Stimulated activated CD4-positive, alpha-beta T cell treated with anti-CD3 and anti-CD28 coated beads, TNF-alpha, amount 100 ng/mL, for 4 hours (primary cell): ENCODE measurements at places on chromosomes 6 and 20.
A peak's percentile ranks its signal among the peaks of the same experiment; 100 is the strongest.

- peak; percentile 84 for DNase-seq
These were observed at the start of gene SAYSD1 for GRCh38 chr6:39114704-39115599. Gene SAYSD1 (minus strand): TSS chr6:39115186. CDS start chr6:39115089, 97 bp downstream.

DNA sequence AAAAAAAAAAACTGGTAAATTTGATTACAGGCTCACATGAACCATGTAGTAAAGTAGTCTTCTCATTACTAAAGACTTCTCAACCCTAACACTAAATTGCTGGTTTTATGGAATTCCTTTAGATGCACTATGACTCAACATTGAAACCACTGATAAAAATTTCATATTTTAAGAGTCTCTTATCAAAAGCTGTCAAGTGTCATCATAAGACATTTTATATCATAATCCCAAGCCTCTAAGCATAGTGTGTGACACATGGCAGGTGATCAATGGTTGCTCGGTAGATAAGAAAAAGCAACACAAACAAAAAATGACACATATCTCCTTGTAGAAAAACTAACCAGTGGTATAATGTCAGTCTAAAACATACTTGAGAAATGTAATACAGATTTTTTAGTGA lies 258.4 kb downstream of the RNGTT start:
- DNase-seq = no peak

DNA sequence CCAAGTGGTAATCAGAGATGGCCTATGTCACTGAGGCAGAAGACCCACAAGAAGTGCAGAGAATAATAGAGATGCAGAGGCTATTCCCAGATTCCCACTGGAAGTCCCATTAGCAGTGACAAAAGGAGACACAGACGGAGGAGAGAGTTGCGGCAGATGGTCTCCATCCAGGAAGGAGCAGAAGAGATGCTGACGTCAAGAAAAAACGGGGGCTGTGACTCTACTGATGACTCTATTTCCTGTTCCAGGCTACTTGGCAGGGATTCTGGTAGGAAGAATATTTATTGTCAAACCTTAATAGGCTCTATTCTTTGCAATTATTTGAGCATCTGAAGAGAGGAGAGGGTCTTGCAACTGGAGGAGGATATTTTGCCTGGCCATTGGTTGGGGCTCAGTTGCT lies 246.0 kb upstream of the ECI2 start:
- no peak for DNase-seq

DNA sequence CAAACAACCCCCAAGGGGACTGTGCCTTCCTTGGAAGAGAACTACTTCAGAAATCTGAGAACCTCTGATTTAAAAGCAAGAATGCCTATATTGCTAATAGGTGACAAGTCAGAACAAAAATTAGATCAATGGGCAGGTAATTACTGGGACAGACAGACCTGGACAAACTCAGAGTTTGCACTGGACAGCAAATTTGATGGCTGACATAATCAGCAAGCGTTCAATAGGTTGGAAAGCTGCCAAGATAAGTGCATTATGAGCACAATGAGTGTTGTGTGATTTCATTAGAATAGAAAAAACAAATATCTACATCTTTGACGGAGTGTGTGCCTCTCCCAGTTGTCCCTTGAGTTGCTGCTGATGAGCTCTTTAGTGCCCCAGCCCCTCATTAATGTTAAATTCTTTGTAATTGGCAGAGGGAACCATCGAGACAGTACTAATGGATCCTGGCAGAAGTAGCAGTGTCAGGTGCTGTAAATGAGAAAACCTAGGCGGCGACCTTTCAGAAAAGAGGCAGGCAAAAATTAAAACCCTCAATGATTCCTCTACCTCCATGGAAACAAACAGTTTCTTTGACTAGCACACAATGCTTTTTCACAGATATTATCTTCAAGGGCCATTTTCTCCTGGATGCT lies 116.5 kb upstream of the COL21A1 start:
- no peak for DNase-seq

DNA sequence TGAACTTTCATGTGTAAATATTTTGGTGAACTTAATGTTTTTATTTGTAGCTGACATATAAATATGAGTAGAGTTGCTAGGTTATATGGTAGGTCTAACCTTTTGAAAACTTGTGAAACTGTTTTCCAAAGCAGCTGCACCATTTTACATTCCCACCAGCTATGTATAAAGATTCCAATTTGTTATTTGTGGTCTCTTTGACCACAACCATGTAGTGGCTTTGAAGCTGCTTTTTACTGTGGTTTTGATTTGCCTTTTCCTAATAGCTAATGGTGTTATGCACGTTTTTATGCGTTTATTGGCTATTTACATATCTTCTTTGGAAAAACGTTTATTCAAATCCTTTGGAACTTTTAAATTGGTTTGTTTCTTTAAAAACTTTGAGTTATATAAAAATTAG lies 10.3 kb downstream of the CST3 start:
- DNase-seq = no peak

DNA sequence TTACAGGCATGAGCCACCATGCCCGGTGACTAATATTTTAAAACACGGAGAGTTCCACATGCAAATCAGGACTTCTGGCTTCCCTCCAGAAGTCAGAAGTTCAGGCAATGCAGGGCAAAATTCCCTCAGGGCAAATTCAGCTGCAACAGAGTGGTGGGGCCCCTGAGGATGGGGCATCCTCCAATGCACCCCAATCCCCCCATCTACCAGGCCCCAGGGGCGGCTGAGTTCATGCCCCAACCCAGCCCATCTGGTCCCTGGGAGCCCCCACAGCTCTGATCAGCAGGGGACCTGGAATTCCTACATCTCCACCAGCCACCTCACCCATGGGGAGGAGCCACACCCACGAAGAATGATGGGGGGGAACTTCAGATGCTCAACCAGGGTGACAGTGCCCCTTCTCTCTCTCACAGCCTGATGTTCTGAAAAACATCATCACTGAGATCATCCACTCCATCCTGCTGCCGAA lies 22.6 kb downstream of the BPIFB1 start:
- no peak for DNase-seq

- no peak for DNase-seq
These were observed 70.8 kb upstream of the RIPOR2 start for GRCh38 chr6:25006565-25007001.

DNA sequence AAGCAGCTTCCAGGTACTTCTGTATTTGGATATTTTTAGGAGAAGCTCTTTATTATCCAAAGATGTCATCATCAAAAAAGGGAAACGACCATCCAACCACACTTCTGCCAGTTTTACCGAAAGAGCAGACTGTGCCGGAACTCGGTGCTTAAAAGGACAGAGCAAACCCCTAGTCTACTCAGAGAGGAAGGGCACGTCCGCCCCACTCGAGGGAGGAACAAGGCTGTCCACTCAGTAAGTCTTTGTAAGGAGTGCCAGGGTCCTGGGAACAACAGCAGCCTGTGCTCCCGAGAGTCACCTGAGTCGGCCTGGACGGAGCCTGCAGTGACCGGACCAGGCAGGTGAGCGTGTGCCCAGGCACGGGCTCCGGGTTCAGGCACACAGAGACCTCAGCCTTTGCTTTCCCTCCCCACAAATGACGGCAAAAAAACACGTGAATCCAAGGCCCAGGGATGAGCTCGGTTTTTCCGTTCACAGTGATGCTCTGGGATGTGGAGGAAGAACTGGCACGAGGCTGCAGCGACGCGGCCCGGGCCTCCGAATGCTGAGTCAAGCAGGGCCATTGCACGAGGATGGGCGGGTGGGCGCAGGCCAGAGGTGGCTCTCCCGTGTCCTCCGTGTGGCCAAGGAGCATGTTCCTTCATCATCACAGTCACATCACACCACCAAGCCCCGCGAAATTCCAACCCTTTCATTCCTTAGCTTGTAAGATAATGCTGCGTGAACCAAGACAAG lies 17.4 kb upstream of the SLCO4A1 start:
- no peak for DNase-seq

DNA sequence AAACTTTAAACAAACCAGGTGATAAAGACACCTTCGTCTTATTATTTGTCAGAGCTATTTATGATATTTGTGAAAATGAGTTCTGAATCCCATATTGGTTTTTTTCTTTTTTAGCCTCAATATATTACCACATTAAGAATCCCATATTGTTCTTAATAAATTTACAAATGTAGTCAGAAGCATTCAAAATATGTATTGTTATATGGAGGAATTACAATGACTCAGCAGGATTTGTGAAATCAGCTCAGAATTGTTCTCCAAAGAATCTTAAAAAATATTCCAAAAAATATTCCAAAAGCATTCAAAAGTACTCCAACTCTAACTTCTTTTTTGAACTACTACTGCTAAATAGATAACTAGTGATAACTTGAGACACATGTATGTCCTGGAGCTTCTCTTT lies 6.5 kb upstream of the ZNF343 start:
- no peak for DNase-seq

- no peak for DNase-seq
These were observed 41.2 kb downstream of the GOPC start for GRCh38 chr6:117561128-117561527.

DNA sequence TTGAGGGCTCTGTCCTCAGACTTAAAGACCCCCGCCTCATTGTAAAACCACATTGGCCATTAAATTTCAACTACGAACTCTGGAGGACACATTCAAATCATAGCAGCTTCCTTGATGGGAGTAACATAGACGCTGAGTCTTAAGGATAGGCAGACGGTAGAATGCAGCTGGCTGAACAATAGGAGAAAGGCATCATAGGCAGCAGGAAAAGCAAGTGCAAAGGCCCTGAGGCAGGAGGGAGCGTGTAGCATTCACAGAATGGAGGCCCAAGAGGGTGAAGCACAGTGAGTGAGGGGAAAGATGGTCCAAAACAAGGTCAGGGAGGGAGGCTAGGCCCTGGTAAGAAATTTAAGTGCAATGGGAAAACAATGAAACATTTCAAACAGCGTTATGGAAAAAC lies 8.6 kb upstream of the PFDN4 start:
- DNase-seq = no peak

GRCh38 chr20:57060407-57061050 lies 205.9 kb downstream of the BMP7 start:
- DNase-seq = no peak
